NK-92 treated with Interleukin-12 subunit alpha and Interleukin-12 subunit beta, amount 100 ng/mL, for 24 hours (cell line): ENCODE measurements at places on chromosomes 16 and 17.

- DNase-seq, result no peak
These were observed 3.3 kb downstream of the PGS1 start for GRCh38 chr17:78381601-78382232.

GRCh38 chr17:71080937-71081336 is 911.6 kb downstream of the KCNJ2 start:
- DNase-seq, result no peak

- no peak for DNase-seq
These were observed 77.0 kb downstream of the HS3ST2 start for GRCh38 chr16:22890976-22891375.

- no peak for DNase-seq
These were observed at the start of gene CTF1 for GRCh38 chr16:30896261-30896888. TSS of gene CTF1 (plus strand) at chr16:30896614. CDS start at chr16:30896644, 30 bp downstream.

GRCh38 chr17:17142556-17142955 is 63.6 kb downstream of the PLD6 start:
- no peak for DNase-seq

DNA sequence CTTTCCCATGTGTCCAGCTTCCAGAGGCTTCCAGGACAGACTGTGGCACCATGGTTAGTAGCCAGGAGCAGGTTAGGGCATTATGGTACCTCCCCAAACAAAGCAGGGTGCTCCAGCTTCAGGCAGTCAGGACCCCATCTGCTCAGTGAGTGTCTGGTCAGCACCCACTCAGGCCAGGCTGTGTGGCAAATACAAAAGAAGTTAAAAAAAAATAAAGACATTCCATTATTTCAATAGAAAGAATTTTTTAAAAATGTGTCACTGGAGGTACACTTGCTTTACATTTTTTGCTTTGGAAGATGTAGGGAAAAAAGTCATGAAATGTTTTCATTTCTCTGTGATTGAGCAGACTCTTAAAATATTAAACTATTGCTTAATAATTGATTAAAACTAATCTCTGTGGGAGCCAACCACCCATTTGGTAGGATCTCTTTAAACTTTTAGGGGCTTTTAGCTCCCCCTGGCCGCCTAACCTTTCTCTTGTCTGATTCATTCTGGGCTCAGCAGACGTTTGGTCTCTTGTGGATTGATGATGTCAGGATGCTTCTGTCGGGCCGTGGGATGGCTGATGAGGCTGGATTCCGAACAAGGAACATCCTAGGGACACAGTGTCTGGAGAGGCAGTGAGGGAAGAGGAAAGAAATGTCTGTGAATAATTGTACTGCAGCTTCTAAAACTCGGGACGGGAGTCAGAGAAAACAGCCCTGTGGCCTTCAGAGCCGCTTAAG is 28.4 kb upstream of the NPTX1 start:
- DNase-seq, result no peak

DNA sequence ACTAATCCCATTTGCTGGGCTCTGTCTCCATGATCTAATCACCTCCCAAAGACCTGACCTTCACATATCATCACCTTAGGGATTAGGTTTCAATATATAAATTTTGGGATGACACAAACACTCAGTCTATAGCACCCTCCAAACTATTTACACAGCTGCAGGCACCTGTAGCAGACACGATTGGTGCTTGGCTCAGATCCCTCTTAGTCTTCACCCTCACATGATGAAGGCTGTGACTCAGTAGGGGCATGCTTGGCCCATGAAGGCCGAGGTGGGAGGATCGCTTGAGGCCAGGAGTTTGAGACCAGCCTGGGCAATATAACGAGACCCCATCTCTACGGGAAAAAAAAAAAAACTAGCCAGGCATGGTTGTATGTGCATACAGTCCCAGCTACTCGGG is 73.5 kb downstream of the HS3ST2 start:
- DNase-seq, result no peak

DNA sequence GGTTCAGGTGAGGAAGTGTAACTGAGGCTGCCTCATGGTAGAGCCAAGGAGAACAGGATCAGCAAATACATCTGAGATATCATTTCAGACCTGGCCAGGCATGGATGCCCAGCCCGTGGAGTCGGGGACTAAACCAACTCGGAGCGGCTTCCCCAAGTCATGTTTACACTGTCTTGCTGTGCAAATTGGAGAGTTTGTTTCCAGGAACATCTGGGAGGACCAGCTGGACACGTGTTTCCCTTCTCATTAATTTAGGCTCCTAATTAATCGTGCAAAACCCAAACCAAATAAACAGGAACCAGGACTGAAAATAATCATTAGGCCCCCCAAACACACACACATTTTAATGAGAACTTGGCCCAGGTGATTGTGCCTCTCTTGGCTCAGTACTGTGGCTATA is 70.9 kb upstream of the SALL1 start:
- no peak for DNase-seq

GRCh38 chr16:2160915-2161551 is 5.5 kb downstream of the TRAF7 start:
- no peak for DNase-seq
